Natural killer cell (primary cell): ENCODE measurements at places on chromosomes 1 and 21. TPM values are rescaled to one million over a fixed set of nuclear protein-coding genes. Genes with fewer than 3 reads are reported as not detected.
A peak's percentile ranks its signal among the peaks of the same experiment; 100 is the strongest.

- DNase-seq = no peak
- H3K27me3 ChIP-seq = no peaks in the 10 kb centered on the region
- no peaks in the 10 kb centered on the region for H3K36me3 ChIP-seq
- H3K4me3 ChIP-seq = no peak overlapping the region
- H3K27ac ChIP-seq = no peak overlapping the region
- no peaks in the 10 kb centered on the region for H3K4me1 ChIP-seq
These were observed 414.3 kb upstream of the NR5A2 start for GRCh38 chr1:199612976-199613774.

GRCh38 chr1:181430015-181430885 is 53.1 kb upstream of the CACNA1E start:
- no peak overlapping the region for H3K4me3 ChIP-seq
- H3K36me3 ChIP-seq = no peaks in the 10 kb centered on the region
- no peak overlapping the region for H3K27ac ChIP-seq
- no peaks in the 10 kb centered on the region for H3K27me3 ChIP-seq
- no peak for DNase-seq
- H3K4me1 ChIP-seq = no peaks in the 10 kb centered on the region

GRCh38 chr1:243364866-243365265 is 109.0 kb downstream of the SDCCAG8 start:
- H3K36me3 ChIP-seq = no peaks in the 10 kb centered on the region
- H3K4me1 ChIP-seq = no peaks in the 10 kb centered on the region
- DNase-seq = no peak
- H3K4me3 ChIP-seq = no peak overlapping the region
- H3K27me3 ChIP-seq = no peaks in the 10 kb centered on the region

- no peaks in the 10 kb centered on the region for H3K27me3 ChIP-seq
- no peak overlapping the region for H3K27ac ChIP-seq
- no peaks in the 10 kb centered on the region for H3K4me1 ChIP-seq
- no peaks in the 10 kb centered on the region for H3K36me3 ChIP-seq
- no peak for DNase-seq
- no peak overlapping the region for H3K4me3 ChIP-seq
These were observed 93.8 kb upstream of the PLPPR4 start for GRCh38 chr1:99170516-99170915.

DNA sequence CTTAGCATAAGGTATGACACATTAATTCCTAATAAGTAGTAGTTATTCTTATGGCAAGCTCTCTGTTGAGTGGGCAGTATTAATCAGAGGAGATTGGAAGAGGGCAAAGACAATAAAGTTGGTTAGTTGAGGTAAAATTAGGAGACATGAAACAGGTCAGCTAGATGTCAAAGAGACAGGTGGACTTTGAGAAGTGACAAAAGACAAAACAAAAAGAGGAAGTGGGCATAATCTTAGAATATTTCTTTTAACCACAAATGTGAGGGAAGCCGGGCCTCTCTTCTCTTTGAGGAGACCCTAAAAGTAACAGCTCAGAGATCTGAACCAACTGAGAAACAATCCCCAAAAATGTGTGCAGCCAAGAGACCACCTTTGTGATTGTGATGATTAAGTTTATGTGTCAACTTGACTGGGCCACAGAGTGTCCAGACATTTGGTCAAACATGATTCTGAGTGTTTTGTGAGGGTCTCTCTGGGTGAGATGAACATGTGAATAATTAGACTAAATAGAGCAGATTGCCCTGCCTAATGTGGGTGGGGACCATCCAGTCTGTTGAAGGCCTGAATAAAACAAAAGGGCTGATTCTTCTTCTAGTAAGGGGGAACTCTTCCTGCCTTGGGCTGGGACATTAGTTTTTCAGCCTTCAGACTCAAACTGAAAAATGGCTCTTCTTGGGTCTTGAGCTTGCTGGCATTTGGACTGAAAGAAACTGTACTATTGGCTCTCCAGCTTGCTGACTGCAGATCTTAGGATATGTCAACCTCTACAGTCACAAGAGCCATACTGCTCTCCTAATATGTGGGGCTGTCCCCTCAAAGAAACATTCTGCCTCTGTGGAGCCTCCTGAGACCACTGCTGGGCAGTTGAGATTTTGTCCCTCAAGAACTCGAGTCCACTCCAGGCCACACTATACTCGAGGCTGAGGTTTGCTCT is 40.0 kb downstream of the FCRL5 start:
- peaks cover 7% of the 10 kb centered on the region for H3K4me1 ChIP-seq
- DNase-seq = no peak
- H3K27me3 ChIP-seq = no peaks in the 10 kb centered on the region
- no peak overlapping the region for H3K27ac ChIP-seq
- H3K36me3 ChIP-seq = no peaks in the 10 kb centered on the region

DNA sequence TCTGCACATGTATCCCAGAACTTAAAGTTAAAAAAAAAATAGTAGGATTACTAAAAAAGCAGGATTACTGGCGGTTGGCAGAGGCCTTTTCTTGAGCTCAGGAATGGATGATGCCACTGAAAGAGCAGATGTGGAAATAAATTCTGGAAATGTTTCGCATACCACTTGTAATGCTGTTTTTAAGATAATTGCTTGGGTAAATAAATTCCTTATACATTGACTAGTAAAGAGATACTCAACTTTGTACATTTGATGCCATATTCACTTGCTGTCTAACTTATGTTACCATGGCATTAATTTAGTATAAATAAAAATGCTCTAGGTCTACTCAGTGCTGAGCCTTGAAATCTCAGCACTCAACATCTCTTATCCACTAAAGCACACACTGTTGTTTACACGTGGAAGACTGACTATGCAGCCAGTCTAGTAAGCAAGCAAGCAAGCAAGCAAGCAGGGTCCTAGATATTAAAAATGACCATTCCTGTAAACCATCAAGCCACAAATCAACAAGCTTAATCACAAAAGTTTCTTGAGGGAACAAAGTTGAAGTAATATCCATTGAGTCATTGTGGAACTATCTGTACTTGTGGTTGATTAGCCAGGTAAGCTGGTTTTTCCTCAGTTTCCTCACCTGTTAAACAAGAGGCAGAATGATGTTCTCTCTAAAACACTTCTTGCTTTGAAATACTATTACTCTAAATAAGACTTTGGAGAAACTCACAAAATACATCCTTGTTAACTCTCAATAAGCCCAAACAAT is 1.7 kb upstream of the RASAL2 start:
- no peak for DNase-seq
- H3K27me3 ChIP-seq = peaks cover 23% of the 10 kb centered on the region
- H3K4me3 ChIP-seq = no peak overlapping the region
- H3K4me1 ChIP-seq = peaks cover 11% of the 10 kb centered on the region
- H3K27ac ChIP-seq = no peak overlapping the region

DNA sequence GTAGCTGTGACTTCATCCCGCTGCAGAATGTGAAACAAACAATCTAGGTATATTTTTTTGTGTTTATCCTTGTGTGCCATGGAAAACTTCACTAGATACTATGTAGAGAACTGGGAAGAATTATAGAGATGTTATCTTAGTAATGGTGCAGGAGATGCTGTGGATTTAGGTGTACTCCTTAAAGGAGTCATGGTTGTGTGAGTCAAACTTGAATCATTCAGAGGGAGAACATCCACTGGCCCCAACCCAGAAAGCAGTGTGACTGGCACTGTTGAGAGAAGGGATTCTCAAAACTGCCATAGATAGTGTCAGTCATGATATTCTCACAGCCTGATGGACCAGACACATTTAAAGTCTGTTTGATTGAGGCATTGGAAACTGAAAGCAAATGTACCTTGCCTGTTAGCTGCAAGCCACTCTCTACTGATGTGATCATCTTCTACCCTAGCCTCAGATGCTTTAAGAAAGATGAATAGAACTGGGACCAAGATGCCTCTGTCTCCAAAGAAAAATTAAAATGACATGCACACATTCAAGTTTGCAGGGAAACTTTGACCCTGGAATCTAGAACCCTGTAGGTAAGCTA is 754.6 kb downstream of the MRPL39 start:
- no peak overlapping the region for H3K4me3 ChIP-seq
- no peak overlapping the region for H3K27ac ChIP-seq
- no peaks in the 10 kb centered on the region for H3K36me3 ChIP-seq
- no peaks in the 10 kb centered on the region for H3K27me3 ChIP-seq
- H3K4me1 ChIP-seq = no peaks in the 10 kb centered on the region

GRCh38 chr1:2335721-2336455 is 55.5 kb downstream of the MORN1 start:
- H3K4me3 ChIP-seq = no peak overlapping the region
- DNase-seq = no peak
- H3K27me3 ChIP-seq = no peaks in the 10 kb centered on the region

DNA sequence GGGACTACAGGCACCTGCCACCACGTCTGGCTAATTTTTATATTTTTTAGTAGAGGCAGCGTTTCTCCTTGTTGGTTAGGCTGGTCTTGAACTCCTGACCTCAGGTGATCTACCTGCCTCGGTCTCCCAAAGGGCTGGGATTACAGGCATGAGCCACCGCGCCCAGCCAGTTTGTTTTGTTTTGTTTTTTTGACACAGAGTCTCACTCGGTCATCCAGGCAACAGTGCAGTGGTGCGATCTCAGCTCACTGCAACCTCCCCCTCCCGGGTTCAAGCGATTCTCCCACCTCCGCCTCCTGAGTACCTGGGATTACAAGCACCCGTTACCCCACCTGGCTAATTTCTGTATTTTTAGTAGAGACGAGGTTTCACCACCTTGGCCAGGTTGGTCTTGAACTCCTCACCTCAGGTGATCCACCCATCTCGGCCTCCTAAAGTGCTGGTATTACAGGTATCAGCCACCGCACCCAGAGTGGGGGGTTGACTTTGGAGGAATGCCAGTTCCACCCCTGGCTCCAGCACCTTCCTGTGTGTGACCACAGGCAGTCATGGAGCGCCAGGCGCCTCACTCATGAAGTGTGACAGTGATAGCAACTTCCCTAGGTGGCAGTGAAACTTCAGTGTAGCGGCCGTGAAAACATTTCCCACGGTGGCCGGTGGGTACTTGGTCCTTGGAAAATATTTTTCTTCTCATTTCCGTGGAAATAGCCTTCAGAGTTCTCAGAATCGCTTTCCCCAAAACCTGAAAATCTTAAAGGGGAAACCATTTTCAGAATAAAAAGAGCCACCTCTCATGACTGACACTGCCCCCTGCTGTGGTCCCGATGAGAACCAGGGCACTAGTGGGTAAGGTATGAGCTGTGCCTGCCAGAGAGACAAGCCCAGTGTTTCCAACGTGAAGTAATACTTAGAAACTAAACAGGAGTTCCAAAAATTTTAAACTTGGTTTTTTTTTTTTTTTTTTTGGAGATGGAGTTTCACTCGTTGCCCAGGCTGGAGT is 48.6 kb downstream of the WDR4 start:
- H3K36me3 ChIP-seq = no peaks in the 10 kb centered on the region
- H3K27ac ChIP-seq = no peak overlapping the region
- H3K27me3 ChIP-seq = peaks cover 13% of the 10 kb centered on the region
- DNase-seq = peak; percentile 14
- H3K4me3 ChIP-seq = no peak overlapping the region

- no peak overlapping the region for H3K27ac ChIP-seq
- H3K4me1 ChIP-seq = no peaks in the 10 kb centered on the region
- DNase-seq = no peak
- no peaks in the 10 kb centered on the region for H3K36me3 ChIP-seq
These were observed 1707.7 kb downstream of the BRINP3 start for GRCh38 chr1:188769936-188770335.

DNA sequence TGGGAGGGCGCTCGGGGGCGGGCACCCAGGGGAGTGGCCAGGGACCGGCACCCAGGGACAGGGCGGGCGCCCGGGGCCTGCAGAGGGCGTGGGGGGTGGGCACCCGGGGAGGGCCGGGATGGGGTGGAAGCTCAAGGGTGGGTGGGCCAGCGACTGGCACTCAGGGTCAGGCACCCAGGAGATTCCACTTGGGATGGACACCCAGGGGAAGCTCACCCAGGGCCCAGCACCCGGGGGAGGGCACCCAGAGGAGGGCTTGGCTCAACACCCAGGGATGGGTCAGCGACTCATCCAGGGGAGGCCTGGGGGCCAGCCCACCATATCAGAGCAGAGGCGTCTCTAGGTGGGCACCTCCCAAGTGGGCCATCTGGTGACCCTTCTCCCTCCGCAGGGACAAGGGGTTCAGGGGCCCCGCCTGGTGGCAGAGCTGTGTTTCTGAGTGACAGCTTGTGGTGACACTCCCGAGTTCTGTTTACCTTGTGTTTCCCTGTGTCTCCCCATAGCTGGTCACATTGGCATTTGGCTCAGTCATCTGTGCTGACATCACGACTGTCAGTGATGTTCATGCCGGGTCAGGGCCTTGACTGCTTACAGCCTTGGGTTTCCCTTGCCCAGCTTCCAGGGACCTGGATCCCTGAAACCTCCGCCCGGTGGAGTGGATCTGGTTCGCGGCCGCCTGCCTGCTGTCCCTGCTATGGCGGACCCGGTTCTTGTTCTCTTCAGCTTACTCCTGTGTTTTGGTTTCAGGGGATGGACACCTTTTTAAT is 749 bp downstream of the IBA57 start:
- H3K36me3 ChIP-seq = no peaks in the 10 kb centered on the region
- DNase-seq = no peak
- no peaks in the 10 kb centered on the region for H3K27me3 ChIP-seq
- H3K4me3 ChIP-seq = peak overlapping the region; percentile 53
- H3K27ac ChIP-seq = peak overlapping the region; percentile 92

DNA sequence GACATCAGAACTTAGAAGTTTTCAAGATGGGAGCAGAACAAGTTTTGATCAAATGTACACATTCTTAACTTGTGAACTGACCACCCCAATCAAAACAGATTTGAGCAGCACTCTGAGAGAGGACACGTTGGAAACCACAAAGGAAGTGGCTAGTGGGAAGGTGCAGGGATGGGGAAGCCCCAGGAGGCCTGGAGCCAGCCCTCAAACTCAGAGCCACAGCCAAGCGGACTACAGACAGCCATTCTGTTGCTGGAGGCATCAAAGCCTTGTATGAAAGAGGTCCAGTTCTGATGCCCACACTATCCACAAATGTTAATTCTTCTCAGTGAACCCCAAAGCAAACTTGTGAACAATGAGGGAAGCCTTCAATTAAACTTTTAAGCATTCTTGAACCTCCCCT is 143.6 kb upstream of the RAB4A start:
- no peaks in the 10 kb centered on the region for H3K36me3 ChIP-seq
- H3K27me3 ChIP-seq = peaks cover 4% of the 10 kb centered on the region
- H3K4me3 ChIP-seq = no peak overlapping the region
- peak; percentile 42 for DNase-seq
- no peak overlapping the region for H3K27ac ChIP-seq
- peaks cover 49% of the 10 kb centered on the region for H3K4me1 ChIP-seq

- no peak overlapping the region for H3K27ac ChIP-seq
- peaks cover 9% of the 10 kb centered on the region for H3K36me3 ChIP-seq
- peak overlapping the region; percentile 82 for H3K4me3 ChIP-seq
These were observed 731 bp downstream of the TRIM11 start for GRCh38 chr1:228405979-228406228.

GRCh38 chr1:69985376-69985775 is 220.0 kb downstream of the LRRC40 start:
- H3K4me3 ChIP-seq = no peak overlapping the region
- no peak for DNase-seq
- no peaks in the 10 kb centered on the region for H3K36me3 ChIP-seq
- H3K4me1 ChIP-seq = no peaks in the 10 kb centered on the region
- H3K27ac ChIP-seq = no peak overlapping the region

GRCh38 chr1:190699165-190699564 is 221.5 kb upstream of the BRINP3 start:
- no peak overlapping the region for H3K27ac ChIP-seq
- no peaks in the 10 kb centered on the region for H3K27me3 ChIP-seq
- H3K36me3 ChIP-seq = no peaks in the 10 kb centered on the region

The HIVEP3 gene
- total RNA-seq = 35.2 TPM

The KCNJ9 gene
- total RNA-seq = not detected

The VANGL2 gene
- total RNA-seq = not detected

The FBLIM1 gene
- total RNA-seq = 0.39 TPM

The UMODL1 gene
- 0.28 TPM for total RNA-seq

The GUCA2A gene
- total RNA-seq = not detected

The KIF17 gene
- not detected for total RNA-seq

The IQGAP3 gene
- 0.21 TPM for total RNA-seq

The FMOD gene
- not detected for total RNA-seq
